ENCODE measurements at places on chromosomes 6 and 20.

DNA sequence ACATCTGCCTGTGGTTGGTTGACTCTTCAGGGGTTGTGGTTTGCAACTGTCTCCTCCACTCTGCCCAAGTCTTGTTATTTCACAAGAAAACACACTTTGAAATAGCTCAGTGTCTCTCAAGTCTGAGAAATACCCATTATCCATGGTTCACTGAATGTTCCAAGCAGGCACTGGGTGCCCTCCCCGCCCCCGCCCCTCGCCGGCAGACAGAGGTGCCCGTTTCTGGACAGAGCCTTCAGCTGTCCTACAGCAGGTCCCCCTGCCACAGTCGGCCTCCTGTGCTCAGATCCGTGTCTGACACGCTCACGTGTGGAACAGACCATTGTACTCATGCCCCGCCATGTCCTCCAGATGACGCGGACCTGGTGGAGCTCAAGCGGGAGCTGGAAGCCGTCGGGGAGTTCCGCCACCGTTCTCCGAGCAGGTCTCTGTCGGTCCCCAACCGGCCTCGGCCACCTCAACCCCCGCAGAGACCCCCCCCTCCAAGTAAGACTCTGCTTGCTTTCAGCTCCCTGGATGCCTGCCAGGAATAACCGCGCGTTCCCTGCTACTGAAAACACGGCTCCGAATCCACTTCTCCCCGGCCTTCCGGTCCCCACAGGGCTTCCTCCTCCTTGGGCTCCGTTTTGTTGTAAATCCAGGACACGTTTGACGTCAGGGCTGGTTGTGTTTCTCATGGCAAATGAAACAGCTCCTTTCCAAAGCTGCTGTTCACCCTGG is 81.4 kb downstream of the SERAC1 start:
- DNase-seq = peak; percentile 41

GRCh38 chr20:44637522-44638372 is 13.8 kb downstream of the ADA start:
- no peak for DNase-seq

DNA sequence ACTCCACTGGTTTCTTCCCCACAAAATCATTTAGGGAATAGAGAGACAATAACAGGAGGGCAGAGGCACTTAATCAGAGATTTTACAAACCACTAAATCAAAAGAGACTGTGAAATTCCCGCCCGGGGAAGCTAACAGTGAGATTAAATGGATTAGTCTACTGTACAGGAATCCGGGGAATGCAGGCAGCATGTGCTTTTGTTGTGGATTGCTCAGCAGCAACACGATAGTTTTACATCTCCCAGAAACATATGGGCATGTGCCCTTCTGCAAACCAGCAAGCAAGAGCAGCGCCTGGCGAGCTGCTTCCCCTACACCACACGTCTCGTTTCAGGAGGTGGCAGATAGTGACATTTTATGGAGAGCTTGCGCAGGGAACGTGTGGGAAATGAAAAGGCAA is 382.3 kb downstream of the CD83 start:
- DNase-seq = peak; percentile 86

DNA sequence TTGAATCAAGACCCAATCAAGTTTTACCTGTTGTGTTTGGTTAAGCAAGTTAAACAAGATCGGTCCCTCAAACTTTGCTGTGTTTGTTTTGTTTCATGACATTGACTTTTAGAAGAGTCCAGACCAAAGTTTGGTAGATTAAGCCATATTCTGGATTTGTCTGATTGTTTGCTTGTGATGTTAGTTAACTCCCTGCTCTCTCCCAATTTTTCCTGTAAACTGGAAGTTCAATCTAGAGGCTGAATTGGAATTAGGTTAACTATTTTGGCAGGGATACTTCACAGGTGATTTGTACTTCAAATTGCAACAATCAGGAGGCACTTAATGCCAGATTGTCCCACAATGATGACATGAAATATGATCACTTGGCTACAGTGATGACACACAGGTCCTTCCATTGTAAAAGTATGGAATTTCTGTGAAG is 13.6 kb upstream of the SH3BGRL2 start:
- DNase-seq = no peak

DNA sequence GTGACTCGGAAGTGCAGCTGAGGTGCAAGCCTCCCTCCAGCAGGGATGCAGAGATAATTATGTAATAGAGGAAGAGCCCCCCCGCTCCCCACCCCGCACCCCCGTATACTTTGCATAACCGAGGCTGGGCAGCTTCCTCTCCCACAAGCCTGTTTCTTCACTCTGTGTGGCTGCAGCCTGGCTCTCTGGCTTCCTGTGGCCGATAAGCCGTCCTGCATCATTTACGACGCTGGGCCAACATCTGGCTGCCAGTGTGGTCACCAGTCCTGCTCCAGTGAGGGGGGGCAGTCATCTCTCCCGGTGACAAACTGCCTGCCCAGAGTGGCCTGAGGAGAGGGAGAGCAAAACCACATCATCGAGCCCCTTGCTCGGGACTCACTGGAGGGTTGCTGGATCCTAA is 59.2 kb downstream of the RBM38 start:
- no peak for DNase-seq

DNA sequence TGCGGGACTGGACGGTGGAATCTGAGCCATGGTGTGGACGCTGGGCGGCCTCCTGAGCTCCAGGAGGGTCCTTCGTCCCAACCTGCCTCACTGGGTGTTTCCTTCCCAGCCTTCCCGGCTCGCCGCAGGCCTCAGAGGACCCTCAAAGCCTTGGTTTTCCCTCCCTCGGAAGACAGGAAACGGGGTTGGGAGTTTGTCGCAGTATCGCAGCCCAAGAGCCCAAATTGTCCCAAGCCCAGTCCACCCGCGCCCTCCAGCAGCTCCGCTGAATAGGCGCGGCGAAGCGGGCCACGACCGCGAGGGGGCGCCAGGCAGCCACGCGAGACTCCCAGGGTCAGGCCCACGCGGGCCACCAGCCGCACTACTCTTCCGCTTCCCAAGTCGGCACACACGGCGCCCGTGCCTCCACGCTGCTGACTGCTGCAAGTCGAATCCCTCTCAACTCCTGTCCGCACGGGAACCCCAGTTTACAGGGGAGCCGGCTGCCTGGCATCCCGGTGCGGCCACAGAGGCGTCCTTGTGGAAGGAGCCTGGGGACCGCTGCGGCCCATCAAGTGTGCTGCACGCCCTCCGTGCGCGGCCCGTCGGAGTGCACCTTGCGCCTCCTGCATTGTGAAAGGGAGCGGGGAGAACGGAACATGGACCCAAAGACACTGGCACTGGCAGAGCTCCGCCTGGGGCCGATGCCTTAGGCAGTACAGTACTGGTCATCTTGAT is 40.4 kb upstream of the HMGA1 start:
- DNase-seq = peak; percentile 23

DNA sequence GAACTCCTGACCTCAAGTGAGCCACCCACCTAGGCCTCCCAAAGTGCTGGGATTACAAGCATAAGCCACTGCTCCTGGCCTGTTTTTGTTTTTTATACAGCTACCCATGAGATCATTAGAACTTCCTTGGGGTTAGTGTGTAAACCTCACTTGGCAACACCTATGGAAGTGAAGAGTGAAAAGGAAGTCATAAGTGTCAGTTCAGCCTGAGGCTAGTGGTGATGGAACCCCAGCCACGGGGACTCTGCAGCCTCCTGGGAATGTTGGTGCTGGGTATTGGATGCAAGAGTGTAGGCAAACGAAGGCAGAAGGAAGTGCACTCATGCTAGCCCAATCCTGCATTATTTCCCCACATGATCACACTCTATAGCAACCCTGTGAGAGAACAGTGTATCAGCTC is 33.6 kb upstream of the FUCA2 start:
- DNase-seq = no peak

GRCh38 chr6:111737065-111737521 is 131.4 kb upstream of the TRAF3IP2 start:
- peak; percentile 29 for DNase-seq

GRCh38 chr6:108581932-108582475 is 21.3 kb downstream of the FOXO3 start:
- DNase-seq = no peak

- no peak for DNase-seq
Observed at GRCh38 chr6:128025478-128025877, 124.6 kb upstream of the THEMIS start.

DNA sequence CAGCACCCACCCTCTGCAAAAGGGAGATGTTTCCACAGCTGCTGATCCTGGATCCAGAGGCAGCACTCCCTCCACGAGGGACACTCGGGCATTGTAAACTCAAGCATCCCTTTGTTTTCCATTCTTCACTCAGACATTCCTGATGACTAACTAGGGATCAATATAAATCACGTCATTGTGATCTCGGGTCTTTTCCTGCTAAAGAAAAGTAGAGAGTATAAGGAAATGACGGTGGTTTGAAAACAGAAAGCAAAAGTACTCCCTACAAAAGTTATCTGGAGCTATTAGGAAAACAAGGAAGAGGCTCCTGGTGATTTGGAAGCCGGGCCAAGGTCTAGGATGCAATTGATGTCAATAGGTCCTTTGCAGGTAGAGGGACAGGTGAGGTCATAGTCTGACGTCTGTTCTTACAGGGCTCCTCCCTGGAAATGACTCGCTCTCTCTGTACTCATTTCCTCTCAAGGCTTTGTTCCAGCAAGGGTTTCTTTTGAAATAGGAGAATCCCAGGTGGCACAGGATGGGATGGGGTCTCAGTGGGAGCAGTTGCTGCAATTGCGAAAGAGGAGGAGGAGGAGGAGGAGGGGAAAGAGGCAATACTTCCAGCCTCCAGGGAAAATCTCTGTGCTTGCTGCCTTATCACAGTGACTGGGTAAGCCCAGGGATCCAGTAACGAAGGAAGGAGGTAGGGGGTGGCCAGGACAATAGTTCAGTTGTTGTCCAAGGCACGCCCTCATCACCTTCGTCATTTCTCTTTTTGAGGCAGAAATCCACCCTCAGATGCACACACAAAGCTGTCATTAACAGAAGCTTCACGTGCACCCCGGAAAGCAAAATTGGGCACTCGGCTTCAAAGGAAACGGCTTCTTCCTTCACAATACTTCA is 222.8 kb downstream of the LY86 start:
- peak; percentile 23 for DNase-seq

GRCh38 chr6:23659125-23659524 is 466.9 kb upstream of the NRSN1 start:
- DNase-seq = no peak

- peak; percentile 23 for DNase-seq
Observed at GRCh38 chr6:105510746-105511145, 107.9 kb upstream of the PREP start.

DNA sequence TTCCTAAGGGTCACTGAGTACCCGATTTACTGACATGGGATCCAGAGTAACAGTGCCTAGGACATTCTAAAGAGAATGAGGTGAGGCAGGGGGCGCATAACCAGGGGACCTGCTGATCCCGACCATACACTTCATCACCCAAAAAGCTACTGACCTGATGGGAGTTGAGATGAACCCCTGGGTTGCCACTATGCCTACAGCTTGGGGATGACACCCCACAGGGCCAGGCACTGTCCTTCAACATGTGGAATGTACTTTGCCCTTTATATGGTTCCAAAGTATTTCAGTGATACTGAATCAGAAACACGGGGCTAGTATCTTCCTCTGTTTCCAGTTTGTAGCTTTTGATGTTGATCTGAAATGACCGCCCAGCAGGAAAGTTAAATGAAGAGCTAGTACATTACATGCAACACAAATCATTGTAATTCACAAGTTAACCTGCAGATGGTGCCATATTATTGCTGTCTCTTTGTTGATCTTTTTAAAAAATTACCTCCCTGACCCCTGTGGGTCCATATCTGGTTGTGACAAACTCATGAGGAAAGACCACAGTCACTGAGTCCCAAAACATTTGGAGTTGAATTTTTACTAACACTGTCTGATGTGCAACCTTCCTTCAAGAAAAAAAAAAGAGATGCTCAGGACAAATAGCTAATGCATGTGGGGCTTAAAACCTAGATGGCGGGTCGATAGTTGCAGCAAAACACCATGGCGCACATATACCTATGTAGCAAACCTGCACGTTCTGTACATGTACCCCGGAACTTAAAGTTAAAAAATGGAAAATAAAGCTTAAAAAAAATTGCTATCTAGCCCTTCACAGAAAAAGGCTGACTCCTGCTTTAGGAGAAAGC is 42.7 kb upstream of the GCNT2 start:
- no peak for DNase-seq

- no peak for DNase-seq
Observed at GRCh38 chr6:147586044-147586443, 77.6 kb downstream of the SAMD5 start.

GRCh38 chr6:25173246-25173645 is 105.9 kb upstream of the CARMIL1 start:
- DNase-seq = no peak

- no peak for DNase-seq
Observed at GRCh38 chr20:62876902-62877816, 15.5 kb upstream of the TCFL5 start.

GRCh38 chr20:59040667-59041066 is 1.9 kb downstream of the PRELID3B start:
- no peak for DNase-seq

DNA sequence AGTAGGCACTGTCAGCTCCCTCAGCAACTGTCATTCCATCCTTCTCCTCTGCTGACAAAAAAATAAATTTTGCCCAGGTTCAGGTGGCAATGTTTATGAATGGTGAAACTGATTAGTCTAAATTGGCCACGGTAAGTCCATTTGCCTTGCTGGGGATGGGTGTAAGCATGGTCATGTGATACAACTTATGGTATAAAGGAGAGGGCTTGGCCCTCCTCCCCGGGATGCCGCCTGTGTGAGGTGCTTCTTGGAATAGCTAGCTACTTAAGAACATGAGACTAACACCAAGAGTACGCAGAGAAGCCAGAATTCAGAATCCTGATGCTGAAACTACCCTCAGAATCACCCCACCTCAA is 94.4 kb upstream of the MAP7 start:
- no peak for DNase-seq
